ENCODE measurements at places on chromosomes 16 and 17.

GRCh38 chr17:29070781-29071180 is 27.8 kb downstream of the PIPOX start:
- no peak for DNase-seq

DNA sequence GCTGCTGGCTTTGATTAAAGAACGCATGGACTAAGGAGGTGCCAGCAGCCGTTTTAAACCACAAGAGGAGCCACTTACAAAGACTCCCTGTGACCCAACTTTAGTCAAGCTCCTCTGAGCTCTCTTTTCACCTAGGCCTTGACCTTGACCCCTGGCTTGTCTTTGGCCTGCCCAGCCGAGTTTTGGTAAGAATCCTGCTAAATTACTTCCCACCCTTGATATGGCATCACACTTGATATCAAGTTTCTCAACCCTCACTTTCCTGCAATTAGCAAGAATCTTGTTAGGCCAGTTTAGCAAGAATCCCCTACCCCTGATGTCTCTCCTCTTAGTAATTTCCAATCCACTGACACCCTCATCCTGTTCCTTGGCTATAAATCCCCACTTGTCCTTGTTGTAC is 232.8 kb upstream of the SALL1 start:
- no peak for DNase-seq

DNA sequence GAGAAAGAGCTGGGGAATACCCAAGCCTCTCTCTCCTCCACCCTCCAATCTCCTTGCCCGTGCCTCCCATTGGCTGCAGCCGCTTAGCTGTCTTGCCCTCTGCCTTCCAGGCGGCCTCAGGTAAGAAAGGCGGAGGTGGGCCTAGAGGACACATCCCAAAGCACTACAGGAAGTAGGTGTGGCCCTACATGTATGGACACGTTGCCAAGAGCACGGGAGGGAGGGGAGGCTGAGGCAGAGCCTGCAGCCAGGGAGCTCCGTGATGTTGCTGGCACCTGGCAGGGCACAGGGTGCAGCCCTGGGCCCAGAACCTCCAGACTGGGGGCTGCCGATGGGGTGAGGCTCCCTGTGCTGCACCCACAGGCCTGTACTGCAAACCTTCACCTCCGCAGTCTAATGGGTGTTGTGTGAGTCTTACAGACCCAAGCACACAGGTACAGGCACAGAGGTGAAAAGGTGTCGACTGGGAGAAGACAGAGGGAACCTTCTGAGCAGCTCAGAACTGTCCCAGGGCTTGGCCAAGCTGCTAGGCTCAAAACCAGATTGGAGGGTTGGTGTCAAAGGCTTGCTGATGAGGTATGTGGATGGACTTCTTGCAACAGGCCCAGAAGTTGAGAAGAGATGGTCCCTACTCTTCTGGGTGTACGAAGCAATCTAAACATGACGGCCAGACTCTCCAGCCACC is 23.5 kb upstream of the FOXK2 start:
- no peak for DNase-seq

DNA sequence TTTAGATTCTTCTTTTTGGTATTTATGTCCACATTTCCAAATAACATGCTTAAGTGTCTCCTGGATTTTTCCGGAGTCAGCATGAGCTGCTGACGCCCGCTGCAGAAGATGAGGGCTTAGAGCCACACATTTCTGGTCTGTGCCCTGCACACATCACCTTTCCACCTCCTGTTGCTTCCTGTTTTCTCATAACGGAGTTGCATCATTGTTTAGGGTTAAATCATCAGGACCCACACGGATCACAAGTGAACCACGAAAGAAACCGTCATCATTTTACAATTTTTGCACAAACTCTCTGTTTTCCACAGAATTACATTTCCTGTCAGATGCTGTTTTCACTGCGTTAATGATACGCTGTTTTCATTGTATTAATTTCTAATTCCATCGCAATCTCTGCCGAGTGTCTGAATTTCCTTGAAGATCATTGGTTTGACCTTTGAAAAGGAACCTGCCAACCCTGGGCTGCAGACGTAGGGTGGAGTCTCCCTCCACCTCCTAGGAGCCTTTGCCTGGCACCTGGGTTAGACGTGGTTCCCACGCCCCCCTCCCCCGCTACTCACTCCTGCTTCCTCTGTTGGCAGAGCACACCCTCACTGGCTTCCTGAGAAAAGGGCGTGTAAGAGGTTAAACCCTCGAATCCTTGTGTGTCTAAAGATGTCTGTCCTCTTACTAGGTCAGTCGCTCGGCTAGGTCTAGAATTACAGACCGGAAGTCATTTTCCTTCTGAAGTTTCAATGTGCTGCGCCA is 68.2 kb downstream of the RNF213 start:
- no peak for DNase-seq

DNA sequence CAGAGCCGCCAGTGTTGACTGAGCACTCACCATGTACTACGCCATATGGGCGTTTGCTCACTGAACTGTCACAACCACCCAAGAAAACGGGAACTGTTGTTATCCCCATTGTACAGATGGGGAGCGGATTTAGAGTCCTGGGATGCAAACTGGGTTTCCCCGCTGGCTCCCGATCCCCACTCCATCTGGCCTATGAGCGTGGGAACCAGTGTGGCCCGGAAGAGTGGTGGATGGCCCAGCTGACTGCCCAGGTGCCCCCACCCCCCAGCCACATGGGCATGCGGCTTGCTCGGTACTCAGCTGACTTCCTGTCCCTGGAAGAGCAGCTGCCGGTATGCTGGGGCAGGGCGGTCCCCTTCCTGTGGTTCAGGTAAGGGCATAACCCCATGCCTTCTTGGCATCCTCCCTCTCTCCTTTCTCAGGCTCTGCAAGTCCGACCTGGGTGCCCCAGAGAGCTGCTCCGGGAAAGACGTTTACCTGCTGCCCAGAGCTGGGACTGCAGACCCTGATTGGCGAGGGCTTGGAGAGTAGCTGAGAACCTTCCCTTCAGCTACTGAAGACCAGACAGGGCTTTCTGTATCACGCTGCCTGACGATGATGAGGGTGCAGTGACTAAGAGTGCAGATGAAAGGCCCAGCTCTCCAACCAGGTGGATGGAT is 16.2 kb downstream of the SOCS3 start:
- no peak for DNase-seq

- DNase-seq: no peak
Measured at GRCh38 chr17:82596296-82596695, 51.9 kb downstream of the WDR45B start.

DNA sequence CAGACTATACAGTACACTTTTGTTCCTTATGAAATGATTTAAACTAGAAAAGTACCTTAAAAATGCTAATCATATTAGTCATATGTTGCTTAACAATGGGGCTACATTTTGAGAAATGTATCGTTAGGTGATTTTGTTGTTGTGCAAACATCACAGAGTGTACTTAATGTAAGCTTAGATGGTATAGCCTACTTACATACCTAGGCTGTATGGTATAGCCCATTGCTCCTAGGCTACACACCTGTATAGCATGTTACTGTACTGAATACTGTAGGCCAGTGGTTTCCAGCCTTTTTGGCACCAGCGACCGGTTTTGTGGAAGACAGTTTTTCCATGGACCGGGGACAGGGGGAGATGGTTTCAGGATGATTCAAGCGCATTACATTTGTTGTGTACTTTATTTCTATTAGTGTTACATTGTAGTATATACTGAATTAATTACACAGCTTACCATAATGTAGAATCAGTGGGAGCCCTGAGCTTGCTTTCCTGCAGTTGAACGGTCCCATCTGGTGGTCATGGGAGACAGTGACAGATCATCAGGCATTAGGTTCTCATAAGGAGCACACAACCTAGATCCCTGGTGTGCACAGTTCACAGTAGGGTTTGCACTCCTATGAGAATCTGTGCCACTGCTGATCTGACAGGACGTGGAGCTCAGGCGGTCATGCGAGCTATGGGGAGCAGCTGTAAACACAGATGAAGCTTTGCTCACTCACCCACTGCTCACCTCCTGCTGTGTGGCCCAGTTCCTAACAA is 35.0 kb upstream of the MRC2 start:
- no peak for DNase-seq

- DNase-seq: no peak
Measured at GRCh38 chr17:26773189-26774188, 520.4 kb upstream of the WSB1 start.

GRCh38 chr17:74822335-74822938 is 37.2 kb downstream of the GRIN2C start:
- no peak for DNase-seq

- DNase-seq: no peak
Measured at GRCh38 chr16:74623214-74623838, 16.4 kb upstream of the GLG1 start.

- no peak for DNase-seq
Measured at GRCh38 chr17:40259505-40259904, 28.2 kb upstream of the CDC6 start.

- no peak for DNase-seq
Measured at GRCh38 chr17:44353672-44354331, 8.7 kb downstream of the GRN start.

- DNase-seq: no peak
Measured at GRCh38 chr17:17021194-17021863, 20.9 kb upstream of the MPRIP start.

DNA sequence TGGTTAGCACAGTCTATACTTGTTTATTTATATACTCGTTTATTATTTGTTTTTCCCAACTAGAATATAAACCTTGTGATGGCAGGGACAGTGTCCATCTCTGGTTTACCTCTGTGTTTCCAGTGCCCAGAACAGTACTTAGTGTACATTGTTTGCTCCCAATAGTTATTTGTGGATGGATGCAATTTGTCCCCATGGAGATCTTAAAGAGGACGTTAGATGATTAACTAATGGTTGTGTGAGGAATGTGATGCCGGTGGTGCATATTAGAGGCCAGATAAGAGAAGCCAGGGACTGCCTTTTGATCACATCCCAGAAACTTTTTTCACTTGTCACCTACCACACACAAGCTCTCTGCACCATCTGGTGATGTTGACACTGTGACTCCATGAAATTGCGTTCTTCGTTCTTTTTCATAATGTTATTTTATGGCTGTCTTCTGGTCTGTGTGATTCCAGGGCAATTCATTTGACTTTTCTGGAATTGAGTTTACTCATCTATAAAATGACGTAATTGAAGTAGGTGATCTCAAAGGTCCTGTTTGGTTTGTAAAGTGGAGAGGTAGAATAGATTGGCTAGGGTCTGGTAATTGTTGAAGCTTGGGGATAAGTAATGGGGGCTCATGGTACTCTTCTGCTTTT is 1.2 kb downstream of the COX10 start:
- DNase-seq: no peak

DNA sequence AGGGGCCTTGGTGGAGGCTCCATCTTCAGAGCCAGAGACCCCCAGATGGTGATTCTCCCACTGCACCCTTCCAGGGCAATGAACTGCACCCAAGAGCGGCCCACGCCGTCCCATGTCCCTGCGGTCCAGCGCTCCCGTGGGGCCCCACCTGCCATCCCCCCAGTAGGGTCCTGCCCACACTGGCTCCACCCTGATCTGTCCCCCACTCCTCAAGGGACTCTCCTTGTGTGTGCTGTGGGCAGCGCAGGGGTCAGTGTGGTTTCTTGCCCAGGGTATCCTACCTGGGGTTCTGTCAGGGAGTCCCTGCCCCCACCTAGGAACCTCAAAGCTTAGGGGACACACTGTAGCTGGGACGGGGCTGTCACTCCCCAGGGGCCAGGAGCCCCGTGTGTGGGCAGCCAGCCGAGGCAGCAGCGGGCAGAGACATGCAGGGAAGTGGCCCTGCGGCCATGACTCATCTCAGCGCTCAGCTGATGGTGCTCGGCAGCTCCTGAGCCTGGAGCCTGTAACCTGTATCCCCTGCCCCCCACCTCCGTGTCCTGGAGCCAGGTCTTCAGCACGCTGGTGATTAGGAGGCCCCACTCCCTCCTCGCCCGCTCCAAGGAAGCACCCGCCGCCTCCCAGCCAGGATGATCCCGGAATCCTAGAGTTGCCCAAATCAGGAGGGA is 35.7 kb upstream of the SSTR5 start:
- no peak for DNase-seq

- DNase-seq: no peak
Measured at GRCh38 chr17:75842963-75843576, 1.1 kb downstream of the UNC13D start.

DNA sequence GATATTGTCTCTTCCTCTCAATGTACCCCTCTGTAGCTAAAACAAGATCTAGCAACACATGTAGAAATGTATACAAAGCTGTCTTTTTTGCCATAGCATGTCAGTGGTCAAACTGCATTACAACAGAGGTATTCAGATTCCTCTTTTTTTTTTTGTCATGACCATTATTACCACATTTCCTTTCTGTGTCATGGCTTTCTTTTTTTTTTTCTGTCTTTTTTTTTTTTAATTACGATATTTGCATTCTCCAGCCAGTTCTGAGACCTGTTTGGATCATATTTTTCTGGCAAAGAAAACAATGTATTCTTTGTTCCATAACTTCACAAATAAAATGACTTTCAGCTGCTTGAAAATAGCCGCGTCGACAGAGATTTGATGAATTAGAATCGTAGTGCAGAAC is 27.4 kb upstream of the CAPNS2 start:
- no peak for DNase-seq

- no peak for DNase-seq
Measured at GRCh38 chr17:74104921-74105320, 98.6 kb upstream of the RPL38 start.

DNA sequence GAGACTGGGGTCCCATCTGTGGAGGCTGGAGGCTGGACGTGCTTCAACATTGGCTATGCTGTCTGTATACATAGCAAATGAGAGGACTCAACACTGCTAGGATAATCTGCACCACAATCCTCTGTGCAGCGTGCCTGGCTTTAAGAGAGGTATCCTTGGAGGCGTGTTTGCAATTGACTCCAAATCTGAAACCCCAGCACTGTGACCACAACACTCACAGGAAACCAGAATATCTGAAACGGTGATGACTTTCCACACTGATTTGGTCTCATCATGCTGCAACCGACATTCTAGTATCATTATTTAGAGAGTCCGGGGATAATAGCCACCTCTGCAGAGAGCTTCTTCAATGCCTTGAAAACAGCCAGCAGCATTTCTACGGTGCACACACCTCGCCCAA is 35.1 kb downstream of the TLE7 start:
- DNase-seq: no peak

- no peak for DNase-seq
Measured at GRCh38 chr17:7131423-7131791, 16.8 kb upstream of the ASGR2 start.

GRCh38 chr17:81551458-81552243 is 502 bp downstream of the FAAP100 start:
- no peak for DNase-seq

GRCh38 chr17:68993112-68993511 is 37.9 kb upstream of the ABCA8 start:
- no peak for DNase-seq

- no peak for DNase-seq
Measured at GRCh38 chr16:66660422-66661209, 35.9 kb downstream of the CMTM4 start.

GRCh38 chr17:83086199-83086880 is 6.9 kb downstream of the METRNL start:
- DNase-seq: no peak

DNA sequence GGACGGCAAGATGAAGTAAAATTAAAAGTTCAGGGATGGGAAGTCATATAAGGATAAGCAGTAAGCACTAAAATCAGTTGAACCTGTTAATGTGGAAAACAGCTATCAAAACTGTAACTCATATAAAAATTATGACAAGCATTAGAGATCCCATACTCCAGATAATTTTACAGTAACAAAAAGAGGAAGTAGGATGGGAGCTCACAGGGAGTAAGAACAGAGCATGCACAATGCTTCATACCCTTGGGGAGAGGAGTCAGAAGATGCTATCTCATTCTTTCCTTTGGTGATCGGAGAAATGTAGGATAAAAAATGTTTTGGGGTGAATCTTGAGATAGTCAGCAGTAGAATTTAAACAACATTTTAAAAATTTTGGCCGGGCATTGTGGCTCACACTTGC is 164.7 kb upstream of the CACNG5 start:
- DNase-seq: no peak

Measured in stimulated activated CD4-positive, alpha-beta T cell treated with anti-CD3 and anti-CD28 coated beads, Interleukin-12 subunit alpha, Interleukin-12 subunit beta, amount 100 ng/mL, for 24 hours (primary cell).